ENCODE measurements at places on chromosomes 4 and X.

- no peak for DNase-seq
These were observed 614.8 kb upstream of the TECRL start for GRCh38 chr4:65023883-65024670.

GRCh38 chrX:38986586-38986985, 185.3 kb downstream of the MID1IP1 start:
- no peak for DNase-seq

DNA sequence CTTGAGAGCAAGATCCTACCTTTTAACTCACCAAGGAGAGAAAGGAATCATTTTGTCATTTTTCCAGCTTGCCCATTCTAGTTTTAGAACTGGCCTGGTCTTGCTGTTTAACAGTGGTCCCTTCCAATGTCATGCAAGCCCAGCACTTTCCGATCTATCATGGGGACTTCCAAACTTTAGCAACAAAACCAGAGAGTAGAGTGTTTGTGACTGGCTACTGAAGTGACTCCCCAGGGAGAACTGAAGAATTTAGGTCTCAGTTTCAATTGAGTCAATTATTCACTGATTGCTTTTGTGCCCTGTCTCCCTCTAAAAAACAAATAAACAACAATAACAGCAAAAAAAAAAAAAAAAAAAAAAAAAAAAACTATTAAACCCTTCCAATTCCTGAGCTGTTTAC, 108.3 kb downstream of the LHFPL1 start:
- no peak for DNase-seq

- DNase-seq: peak; percentile 0
These were observed 658.5 kb downstream of the DACH2 start for GRCh38 chrX:86806786-86807185.

DNA sequence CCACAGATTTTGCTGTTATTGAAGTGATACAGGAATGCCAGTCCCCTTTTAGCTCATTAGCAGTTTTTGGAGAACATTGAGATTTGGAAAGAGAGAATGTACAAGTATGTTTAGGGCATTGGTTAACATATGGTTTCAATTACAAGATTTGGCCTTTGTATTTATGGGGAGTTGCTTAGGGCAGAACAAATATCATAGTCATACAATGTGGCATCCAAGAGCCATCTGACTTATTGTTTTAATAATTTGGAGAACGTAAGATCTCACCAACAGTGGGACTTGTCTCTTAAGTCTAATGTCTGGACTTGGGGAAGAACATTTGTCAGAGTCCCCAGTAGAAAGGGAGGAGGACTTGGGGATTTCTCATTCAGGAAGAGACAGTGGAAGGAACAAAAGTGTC, 166.1 kb downstream of the STK32B start:
- DNase-seq: no peak

DNA sequence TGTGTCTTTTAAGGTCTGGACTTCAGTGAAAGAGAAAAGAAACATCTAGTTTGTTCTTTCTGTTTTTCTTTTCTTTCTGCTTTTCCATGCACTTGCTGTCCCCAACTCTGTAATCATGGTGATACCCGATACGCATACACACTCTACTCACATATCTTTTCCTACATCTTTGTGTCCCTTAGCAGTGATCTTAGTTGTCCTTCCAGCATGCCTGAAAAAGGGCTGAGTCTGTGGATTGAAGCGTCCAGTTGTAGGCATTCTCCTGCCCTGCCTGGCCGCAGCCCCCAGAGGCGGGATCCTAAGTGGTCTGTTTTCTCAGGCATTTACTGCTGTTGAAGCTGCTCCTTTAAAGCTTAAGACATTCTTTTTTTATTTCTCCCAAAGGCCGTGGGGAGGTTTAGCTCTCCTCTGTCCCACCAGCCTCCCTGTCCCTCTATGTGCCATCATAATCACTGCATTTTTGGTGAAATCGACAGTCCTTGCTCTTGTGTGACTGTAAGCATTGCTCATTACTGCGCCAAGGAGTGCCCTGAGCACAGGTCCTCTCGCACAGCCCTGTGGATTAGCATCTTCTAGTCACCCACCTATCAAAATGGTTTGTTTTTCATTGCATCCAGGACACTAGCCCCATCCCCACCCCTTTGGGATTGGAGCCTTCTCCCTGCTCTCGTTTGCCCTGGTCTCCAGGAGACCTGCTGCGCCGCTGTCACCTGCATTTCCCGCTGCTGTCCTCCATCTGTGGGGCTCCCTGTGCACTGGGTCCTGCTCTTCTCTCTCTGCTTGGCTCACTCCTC, 4.4 kb downstream of the RGS12 start:
- no peak for DNase-seq

DNA sequence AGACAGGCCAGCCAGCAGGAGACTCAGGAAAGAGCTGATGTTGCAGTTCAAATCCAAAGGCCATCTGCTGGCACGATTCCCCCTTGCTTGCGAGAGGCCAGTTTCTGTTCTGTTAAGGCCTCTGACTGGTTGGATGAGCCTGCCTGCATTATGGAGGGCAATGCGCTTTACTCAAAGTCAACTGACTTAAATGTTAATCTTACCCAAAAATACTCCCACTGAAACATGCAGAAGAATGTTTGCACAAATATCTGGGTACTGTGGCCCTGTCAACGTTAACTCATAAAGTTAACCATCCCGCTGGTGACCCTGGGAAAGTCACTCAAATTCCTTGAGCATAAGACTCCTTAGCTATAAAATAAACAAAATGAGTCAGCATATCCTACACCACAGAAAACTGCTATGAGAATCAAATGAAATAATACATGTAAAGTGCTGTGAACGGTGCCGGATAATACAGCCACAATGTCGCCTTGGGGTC, 326.4 kb downstream of the EVC2 start:
- DNase-seq: peak; percentile 17

- no peak for DNase-seq
These were observed 367.9 kb upstream of the SLIT2 start for GRCh38 chr4:19883841-19884240.

DNA sequence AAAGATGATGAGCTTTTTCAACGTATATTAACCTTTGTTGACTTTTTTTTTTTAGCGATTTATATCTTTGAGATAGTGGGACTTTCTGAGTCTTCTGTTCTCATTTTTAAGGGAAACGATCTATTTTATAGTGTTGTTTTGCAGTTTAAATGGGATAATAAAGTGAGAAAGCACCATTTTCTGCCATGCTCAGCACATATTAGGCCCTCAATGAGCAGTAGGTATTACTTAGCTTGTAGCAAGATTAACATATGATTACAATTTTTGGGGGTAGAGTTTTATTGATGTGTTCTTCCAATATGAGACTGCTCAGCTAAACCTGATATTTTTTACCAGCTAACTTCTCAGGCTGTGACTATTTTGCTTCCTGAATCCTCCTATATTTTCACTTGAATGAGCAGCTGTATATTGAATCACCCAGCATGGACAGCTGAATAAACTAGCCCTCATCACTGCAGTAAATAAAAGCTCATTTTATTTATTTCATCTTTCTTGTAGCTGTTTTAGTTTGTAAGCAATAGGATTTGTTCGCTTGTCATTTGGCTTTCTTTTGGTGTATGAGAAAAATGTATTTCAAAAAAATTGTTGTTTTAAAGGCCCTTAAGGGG, 43.7 kb downstream of the UGT8 start:
- no peak for DNase-seq

DNA sequence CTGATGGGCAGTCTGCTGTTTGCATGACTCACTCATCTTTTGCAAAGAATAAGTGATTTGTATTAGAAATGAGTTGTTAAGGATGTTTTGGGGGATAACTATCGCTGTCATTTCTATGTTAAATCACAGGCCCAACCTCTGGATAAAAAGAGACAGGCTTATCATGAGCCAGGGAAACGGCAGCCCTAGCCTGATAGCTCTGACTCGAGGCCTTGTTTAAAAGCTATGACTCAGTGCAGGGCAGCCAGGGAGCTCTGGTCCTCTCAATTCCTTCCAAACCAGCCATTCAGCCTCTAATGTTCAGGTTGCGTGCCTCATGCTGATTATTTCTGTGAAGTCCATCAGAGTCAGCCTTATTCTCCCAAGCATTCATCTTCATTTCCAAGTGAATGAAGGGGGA, 305.9 kb upstream of the HAND2 start:
- peak; percentile 52 for DNase-seq

DNA sequence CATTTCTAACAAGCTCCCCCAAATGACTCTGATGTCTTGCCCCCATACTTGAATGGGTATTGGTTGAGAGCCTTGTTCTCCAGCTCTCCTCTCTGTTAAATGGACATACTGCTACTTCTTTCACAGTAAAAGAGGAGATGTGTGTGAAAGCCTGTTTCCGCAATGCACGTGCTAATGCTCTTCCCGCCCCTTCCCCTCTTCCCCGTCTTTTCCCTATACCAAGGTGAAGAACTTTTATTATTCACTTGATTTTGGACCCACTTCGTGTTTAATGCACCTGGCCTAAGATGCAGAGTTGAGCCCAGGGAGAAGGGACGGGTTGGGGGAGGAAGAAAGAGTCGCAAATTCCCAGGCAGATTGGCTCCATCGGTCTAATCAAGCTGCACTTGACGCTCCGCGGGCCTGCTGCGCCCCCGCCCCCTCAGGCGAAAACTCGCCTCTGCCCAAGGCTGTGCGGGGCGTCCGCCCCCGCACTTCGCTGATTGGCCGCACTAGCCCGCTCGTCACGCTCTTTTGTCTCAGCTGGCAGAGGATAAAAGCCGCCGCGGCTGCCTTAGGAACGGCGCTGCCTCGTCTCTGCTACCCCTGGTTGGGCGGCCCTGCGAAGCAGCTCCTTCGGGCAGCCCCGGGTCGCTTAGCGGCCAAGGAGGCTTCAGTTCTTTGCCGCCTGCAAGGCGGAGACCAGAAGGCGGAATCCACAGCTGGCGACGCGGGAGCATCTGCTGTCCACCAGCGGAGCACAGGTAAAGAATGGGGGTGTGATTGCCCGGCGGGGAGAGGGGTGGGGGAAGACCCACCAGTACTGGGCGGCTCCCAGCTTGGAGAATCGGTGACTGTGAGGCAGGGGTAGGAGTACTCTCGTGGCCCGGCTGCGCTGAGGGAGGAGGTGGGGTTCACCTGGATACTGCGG, at the start of gene ZCCHC12:
ZCCHC12 (plus strand) TSS at position 562 of the 910 bp plus-strand sequence. CDS start 1,421 bp downstream, outside the sequence.
- DNase-seq: peak; percentile 10

DNA sequence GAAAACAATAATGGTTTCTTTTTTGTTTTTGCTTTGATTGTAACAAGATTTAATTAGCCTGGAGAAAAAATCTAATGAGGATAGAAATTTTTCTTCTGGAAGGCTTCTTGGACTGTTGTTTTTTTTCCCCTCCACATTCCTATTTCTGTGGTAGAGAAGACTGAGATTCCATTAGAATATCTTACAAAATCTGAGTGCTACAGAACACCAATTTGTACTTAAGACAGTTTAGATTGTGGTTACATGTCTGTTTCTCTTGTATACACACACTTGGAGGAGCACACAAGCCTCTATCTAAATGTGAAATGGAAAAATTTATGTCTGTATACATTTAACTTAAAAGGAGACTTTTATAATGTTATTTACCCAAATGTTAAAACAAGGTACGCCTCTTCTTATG, 176.9 kb upstream of the ARSJ start:
- no peak for DNase-seq

GRCh38 chrX:30762755-30763154, 109.5 kb downstream of the GK start:
- no peak for DNase-seq

GRCh38 chr4:87144356-87144755, 76.1 kb downstream of the KLHL8 start:
- no peak for DNase-seq

- no peak for DNase-seq
These were observed 20.3 kb downstream of the RGS12 start for GRCh38 chr4:3313139-3313538.

DNA sequence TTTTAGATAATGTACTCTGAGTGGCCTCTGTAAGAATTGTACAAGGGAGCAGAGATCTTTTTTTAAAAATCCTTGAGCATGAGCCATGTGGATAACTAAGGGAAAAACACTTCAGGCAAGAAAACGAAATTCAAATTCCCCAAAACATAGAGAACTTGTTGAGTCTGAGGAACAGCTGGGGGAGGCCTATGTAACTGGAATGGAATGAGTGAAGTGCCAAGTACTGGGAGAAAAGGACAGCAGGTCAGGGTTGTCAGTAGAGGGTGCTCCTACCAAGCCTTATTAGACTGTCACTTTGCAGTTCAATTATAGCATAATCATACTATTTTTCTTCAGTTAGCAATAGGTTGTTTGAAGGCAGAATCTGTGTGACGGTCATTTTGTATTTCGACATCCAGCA, 135.1 kb downstream of the ARHGAP6 start:
- no peak for DNase-seq

- DNase-seq: no peak
These were observed 248.9 kb downstream of the SCFD2 start for GRCh38 chr4:53116954-53117353.

DNA sequence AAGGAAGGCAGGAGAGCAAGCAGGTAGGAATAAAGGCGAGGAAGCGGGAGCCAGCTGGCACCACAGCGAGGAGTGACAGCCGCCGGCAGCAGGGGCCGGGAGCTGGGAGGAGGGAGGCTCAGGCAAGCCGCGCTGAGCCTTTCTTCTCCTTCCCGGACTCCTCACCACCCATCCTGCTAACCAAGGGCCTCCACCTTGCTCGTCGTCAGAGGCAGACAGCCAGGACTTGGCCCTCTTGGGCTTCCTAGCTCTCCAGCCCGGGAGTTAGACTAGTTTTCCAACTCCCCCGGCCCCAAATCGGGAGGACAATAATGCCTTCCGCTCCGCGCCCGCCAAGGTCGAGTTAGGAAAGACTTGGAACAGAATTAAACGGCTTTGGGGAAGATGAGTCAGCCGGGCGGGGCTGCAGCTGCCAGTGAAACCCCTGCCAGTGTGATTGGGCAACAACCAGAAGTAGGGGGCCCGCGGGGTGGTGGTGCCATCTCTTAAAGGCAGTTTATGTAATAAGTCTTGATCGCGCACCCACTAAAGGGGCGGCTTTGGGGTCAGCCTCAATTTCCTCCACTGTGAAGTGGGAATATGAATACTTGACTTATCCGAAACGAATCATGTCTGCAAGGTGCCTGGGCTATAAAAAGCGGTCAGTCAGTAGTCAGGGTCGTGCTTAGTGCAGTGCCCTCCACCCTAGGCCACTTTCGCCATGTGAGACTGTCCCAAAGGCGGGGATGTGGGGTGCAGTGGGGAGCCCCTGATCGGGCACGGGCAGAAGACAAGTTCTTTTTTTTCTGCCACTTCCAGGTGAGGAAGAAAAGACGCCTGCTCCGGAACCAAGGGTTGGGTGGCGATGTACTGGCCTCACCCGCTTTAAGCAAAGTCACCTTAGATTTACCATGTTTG, 6.7 kb upstream of the HSD17B10 start:
- peak; percentile 62 for DNase-seq

Data from HT1080 (cell line).